ENCODE measurements at places on chromosomes 7 and 10.

DNA sequence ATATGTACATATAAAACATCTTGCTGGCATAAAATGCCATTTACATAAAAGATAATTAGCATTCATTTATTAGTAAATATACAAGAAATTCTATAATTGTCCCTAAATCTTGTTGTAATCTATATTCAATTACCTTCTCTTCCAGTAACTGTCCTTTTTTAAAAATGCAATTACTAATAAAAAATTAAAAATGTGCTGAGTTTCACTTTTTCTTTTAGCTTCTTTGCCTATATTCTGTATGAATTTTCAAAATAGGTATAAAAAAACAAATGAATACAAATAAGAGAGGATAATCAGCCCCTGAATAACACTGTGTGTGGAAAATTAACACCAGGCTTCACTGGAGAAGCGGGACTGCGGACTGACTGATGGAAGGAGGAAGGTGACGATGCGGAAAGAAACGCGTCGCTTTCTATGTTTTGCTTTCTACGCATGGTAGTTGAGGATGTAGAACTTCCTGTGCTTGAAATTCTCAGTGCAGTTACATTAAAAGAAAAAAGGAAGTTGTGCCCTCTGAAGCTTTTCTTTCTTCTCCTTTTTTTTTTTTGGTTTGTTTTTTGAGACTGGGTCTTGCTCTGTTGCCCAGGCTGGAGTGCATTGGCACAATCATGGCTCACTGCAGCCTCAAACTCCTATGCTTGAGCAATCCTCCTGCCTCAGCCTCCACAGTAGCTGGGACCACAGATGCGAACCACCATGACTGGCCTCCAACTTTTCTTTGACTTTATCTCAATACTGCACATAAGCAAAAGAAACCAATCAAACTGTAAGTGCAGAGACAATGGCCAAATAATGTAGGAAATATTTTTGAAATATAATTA lies 7.4 kb upstream of the ZMYND11 start:
- no peak for DNase-seq

DNA sequence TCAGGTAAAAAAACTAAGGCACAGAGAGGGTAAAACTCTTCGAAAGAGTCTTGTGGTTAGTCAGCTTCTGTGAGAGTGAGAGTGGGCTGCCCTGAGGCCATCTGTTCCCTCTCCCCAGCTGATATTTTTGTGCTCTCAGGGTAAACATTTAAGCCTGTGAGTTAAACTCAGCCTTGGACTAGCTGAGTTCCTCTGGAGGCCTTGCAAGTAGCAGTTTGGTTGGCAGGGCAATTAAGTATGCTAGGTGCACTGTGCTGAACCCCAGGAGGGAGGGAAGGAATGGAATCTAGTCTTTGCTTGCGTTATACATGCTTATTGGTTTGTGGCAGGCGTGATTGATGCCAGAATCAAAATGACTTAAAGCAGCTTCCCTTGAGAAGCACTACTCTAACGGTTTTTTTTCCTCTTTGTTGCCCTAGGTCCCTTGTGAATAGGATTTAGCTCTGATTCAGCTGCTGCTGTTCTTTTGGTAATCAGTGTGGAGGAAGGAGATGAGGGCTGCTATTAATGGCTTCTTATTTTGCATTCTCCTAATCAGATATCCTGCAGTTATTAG lies 140.2 kb downstream of the AUTS2 start:
- no peak for DNase-seq

DNA sequence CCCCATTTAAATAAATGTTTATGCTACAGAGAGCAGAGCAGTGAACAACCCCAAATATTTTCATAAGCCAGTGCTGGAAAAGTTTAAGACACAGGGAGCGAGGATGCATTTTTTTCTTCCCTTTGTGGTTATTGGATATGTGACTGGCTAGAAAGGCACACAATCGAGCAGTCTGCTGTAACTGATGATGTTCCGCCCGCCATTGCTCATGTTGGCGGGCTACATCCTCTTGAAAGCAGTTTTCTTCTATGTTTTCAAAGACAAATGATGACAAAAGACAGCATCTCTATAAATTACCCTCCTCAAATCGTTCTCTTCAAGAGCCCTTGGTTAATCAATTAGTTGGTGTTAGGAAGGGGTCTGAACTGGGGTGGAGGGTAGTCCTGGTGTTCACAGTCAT lies 269.8 kb downstream of the SKAP2 start:
- no peak for DNase-seq

GRCh38 chr10:118957443-118957825 lies 72.1 kb upstream of the NANOS1 start:
- DNase-seq = no peak

GRCh38 chr7:2661096-2661449 lies 26.9 kb upstream of the AMZ1 start:
- DNase-seq = no peak

GRCh38 chr7:19674266-19674960 lies 34.4 kb downstream of the POLR1F start:
- no peak for DNase-seq

- no peak for DNase-seq
Measured at GRCh38 chr7:137276189-137276588, 67.3 kb downstream of the PTN start.

- no peak for DNase-seq
Measured at GRCh38 chr10:63637901-63638327, 116.7 kb downstream of the REEP3 start.

DNA sequence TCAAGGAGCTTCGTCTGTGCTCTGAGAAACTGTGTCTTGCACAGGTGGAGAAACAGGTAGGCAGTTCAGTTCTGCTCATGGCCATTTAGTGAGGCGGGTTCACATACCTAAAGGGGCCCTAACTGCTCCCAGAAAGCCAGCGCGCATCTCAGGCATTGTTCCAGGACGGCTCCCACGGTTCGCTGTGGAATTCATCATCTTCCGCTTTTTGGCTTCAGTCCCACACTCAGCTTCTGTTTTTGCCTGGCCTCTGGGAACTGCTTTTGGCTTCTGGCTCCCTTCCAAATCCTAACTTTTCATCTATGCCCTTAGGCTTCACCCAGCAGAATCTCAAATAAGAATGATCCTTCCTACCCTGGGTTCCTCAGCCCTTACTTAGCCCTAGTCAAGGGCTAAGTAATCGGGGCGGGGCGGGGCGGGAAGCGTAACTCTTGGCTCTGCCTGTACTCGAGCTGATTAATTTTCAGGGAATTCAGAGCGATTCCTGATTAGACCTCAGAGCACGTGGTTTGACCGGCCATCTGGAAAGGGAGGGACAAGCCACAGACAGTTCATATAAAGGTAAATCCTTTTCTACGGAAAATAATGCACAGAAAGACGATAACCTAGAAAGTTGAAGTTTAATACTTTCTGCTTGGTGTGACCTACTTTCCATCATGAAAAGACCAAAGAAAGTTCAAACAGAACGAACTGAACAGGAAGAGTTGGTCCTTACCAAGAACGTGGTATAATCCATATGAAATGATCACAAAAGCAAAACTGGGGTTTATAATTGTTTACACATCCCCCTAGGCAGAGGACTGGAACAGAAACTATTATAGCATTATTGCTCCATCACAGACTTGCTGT lies 105.7 kb downstream of the ST8SIA6 start:
- no peak for DNase-seq

DNA sequence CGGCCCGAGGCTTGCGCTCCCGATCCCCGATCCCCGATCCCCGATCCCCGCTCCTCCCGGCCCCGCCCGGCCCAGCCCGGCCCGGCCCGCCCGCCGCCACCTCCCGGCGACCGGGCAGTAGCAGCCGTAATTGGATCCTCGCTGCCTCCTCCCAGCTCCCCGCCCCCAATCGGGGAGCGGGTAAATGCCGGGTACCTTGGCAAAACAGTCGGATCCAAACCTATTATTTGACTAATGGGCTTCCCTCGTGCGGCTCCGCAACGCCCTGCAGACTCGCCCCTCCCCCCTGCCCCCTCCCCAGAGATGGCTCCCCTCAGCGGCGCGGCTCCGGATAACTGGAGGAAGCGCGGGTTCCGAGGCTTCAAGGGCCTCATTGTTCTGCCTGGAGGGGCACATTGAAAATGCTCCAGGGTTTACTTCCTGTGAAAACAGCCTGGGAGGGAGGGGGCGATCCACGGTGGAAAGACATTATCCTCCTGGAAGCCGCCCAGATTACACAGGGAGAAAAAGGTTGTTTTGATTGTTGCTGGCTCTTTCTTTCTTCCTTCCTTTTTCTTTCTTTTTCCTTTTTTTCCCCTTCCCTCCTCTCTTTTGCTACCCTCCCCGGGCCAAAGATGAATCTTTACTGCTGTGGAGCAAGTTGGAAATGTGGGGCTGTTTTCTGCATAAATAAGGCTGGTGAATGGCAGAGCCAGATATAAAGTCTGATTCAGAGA lies 94.7 kb upstream of the ZMIZ1 start:
- no peak for DNase-seq

DNA sequence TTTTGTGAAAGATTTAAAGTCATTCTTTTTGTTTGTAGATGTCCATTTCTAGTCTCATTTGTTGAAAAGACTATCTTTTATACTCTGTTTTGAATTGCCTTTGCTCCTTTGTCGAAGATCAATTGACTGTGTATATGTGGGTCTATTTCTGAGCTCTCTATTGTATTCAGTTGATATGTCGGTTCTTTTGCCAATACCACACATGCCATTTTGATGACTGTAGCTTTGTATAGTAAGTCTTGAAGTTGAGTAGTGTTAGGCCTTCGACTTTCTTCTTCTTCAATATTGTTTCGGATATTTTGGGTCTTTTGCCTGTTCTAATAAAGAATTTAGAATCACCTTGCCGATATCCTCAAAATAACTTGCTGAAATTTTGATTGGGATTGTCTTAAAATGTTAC lies 104.5 kb downstream of the CCSER2 start:
- no peak for DNase-seq

- no peak for DNase-seq
Measured at GRCh38 chr7:50814166-50814565, 31.5 kb upstream of the GRB10 start.

DNA sequence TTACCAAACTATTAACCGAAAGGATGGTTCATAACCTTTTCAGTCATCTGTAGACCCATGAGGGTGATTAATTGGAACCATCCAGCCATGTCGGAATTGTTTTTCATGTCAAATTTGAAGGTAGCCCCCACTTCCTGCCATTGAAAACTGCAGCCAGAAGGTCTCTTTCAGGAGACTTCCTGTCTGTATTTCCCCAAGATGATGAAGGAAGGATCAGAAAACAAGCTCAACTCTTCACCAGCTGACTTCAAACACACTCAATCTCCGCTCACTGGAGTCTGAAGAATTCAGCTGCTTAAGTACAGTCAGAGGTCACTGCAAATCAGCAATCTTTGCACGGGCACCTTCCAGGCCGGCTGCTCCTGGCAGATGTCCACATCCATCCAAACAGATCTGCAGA lies 291.7 kb upstream of the NPVF start:
- no peak for DNase-seq

- no peak for DNase-seq
Measured at GRCh38 chr10:31866118-31866670, 62.4 kb downstream of the ARHGAP12 start.

DNA sequence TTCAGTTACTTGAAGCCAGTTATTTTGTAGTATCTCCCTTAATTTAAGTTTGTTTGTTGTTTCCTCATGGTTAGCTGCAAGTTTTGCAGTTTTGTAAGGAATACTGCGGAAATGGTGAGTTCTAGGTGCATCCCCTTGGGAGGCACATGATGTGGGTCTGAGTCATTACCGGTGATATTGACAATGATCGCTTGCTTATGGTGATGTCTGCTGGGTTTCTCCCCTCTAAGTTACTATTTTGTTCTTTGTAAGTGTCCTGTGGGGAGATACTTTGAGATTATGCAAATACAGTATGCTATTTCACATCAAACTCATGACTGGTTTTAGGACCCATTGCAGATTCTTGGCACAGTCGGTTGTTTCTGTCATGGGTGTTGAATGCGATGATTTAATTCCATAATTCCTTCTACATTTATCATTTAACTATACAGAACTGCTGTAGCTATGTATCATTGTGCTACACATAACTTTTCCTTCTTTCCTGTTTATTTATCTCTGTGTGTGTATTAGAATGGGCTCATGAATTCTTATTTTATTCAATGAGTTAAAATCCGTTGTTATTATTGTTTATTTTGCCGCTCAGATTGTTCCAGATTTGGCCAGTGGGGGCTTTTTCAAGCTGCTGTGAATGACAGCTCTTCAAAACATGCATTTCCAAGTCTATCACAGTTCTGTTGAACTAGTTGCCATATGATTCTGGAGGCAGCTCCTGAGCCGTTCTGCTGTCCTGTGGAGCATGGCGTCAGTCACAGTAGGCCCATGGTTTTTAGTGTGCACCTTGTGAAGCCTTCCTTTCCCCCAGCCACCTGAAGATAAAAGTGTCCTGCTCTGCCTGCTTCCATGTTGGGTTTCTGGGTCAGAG lies 18.4 kb downstream of the TSPAN14 start:
- no peak for DNase-seq

- no peak for DNase-seq
Measured at GRCh38 chr7:87146740-87147386, 5.4 kb upstream of the DMTF1 start.

DNA sequence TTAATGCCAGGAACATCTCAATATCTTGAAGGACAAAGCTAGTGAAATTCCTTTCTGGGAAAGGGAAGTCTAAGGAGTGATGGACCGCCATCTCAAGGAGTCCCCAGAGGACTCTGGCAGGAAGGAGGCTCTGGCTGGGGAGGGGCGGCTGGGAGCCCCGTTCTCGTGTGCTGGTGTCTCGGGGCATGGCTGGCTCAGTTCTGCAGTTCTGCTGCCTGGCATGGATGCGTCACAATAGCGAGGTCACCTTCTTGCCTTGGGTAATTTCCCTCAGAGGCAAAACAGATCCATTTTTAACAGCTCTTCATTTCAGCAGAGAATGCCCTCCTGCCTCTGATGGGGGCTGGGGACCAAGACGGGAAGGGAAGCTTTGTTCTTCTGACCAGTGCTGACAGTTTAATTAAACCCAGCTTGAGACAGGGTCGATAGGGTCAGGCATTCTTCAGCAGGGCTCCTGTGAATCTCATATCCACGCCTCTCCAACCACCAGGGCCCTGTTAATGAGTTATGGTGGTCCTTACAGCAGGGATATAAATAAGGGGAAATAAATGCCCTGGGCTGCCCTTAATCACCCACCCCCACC lies 35.7 kb downstream of the SLIT1 start:
- no peak for DNase-seq

DNA sequence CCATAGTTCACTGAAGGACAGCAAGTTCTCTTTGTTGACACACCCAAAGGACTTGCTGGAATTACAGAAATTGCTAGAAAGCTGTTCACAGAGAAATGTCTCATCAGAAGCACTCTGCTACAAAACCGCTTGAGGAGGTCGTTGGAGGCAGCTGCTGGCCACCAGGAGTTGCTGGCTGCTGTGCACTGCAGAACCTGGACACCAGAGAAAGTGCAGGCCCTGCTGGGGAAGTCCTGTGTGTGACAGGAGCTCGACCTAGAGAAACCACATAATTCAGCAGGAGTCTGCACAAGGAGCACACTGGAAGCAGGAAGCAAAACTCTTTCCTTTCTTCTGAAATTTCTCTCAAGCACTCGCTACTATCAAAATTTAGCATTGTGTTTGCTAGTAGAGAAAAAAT lies 461.5 kb upstream of the GHITM start:
- no peak for DNase-seq

DNA sequence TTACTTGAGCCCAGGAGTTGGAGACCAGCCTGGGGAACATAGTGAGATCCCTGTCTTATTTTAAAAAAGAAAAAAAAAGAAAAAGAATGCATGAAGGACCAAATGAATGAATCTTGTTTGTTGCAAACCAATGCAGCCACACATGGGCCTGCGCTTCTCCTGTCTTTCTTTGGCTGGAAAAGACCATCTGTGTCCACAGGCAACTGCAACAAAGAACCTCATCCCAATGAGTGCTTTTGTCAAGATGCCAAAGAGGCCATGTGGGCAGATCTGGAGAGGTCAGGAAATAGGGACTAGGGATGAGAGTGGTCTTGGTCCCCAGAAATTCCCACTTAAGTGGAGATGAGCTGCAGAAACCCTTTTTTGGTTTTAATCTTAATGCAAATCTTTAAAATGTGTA lies 49.8 kb upstream of the DUSP5 start:
- DNase-seq = no peak
